Dermis blood vessel endothelial cell (primary cell): ENCODE measurements at places on chromosomes 2 and 18. TPM values are rescaled to one million over a fixed set of nuclear protein-coding genes. Genes with fewer than 3 reads are reported as not detected.

DNAH6 gene
- under 0.01 TPM in 2 replicates for total RNA-seq

GRCh38 chr2:216034065-216034464 is 20.7 kb upstream of the MREG start:
- peak; percentile 91 for DNase-seq

- no peak for DNase-seq
Observed at GRCh38 chr2:200695601-200696000, 109.8 kb downstream of the AOX1 start.

DNA sequence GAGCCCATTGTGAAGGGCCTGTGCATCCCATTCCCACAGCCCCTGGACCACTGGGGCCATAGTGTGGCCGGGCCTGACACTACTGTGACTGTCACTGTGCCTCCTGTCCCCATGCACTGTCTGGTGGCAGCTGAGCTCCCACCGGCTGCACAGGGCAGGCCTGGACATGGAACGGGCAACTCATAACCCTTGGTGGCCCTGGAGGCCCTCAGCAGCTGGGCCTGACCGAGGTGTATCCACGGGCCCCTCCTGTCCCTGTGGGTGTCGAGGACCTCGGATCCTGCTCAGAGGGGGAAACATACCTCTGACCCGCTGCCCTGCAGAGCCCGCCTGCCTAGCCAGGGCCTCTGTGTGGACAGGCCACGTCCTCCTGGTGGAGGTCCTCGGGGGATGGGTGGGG is 7.8 kb upstream of the GAL3ST2 start:
- DNase-seq = no peak

GRCh38 chr2:230706053-230706521 is 6.6 kb upstream of the CAB39 start:
- no peak for DNase-seq

- DNase-seq = no peak
Observed at GRCh38 chr2:122340246-122340645, 584.8 kb downstream of the TSN start.

DNA sequence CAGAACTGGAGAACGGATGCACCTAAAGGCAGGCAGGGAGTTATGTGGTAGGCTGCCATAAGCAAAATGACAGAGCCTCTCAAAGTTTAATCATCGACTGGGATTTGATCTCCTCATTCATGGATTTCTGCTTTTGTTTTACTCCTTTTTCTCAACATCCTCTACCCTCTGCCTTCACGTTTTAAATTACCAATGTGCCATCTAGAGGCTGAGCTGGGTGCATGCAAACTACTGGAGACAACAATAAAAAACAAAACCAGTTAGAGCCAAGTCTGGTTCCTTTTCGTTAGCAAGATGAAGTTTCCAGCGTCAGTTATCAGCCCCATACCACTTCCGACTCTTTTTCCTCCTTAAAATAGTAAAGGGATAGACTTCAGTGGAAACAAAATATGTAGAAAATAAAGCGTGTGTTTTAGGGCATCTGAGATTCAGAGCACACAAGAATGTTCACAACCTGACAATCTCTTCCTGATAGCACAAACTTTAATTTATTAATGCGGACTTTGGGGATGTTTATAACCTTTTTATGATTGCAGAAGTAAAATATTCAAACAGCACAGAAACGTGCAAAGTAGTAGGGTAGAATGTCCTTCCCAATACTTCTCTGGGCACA is 117.0 kb downstream of the LAMA1 start:
- DNase-seq = peak; percentile 27

DNA sequence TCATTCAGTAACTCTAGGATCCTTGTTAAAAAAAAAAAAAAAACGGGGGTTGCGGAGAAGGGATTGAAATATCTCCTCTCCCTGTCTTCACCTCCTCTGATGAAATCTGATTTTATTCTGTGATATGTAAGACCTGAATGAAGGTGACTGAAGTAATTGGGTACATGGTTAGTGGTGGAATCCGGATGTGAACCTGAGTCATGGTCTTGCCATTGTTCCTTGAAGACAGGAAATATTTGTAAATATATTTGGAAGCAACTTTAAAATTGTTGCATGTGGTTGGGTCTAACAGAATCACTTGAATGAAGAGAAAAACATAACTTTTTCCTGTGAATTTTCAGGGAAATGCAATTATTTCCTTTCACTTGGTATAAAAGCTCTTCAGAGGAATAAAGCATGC is 3.0 kb upstream of the IL1A start:
- DNase-seq = peak; percentile 88

- peak; percentile 16 for DNase-seq
Observed at GRCh38 chr18:55869556-55870501, 281.8 kb upstream of the TCF4 start.

- no peak for DNase-seq
Observed at GRCh38 chr2:136281281-136282114, 163.5 kb upstream of the CXCR4 start.
